ENCODE measurements at places on chromosomes 7 and 10. TPM values are rescaled to one million over a fixed set of nuclear protein-coding genes. Genes with fewer than 3 reads are reported as not detected.

DNA sequence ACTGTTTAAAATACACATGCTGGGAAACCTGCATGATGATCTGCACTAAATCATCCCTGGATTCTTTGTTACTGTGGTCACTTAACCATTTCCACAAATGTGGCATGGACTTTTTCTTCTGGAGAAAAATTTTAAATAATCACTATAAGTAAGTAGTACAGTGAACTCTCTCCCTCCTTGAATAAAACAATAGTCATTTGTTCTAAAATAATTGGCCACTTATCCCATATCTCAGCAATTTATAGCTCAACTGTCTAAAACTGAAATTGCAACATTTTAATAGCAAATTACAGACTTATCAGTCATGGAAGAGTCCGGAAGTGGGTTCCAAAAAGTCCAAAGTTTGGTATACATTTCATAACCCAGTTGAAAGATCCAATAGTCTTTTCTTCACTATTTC is 90.9 kb downstream of the MTERF1 start:
- DNase-seq = no peak

DNA sequence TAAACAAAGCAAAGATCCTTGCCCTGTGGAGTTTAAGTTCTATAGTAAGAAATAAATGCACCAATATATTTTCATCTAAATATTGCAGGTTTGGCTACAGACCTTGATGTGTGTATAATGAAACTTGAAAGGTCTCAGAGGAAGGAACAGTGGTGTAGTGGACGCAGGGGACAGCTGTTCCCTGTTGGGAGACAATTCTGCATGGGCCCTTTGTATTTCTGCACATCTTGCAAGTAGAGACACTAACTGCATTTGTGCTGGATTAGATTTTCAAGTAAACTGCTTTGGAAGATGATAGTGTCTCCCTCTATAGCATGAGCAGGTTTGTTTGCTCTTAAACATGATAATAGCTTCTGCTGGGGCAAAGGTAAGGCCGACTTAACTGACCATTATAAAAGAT is 57.5 kb upstream of the FAM133B start:
- no peak for DNase-seq

GRCh38 chr10:21515361-21516241 is 9.9 kb downstream of the SKIDA1 start:
- DNase-seq = no peak

VPS37D gene
- total RNA-seq = 3.0 TPM

DNA sequence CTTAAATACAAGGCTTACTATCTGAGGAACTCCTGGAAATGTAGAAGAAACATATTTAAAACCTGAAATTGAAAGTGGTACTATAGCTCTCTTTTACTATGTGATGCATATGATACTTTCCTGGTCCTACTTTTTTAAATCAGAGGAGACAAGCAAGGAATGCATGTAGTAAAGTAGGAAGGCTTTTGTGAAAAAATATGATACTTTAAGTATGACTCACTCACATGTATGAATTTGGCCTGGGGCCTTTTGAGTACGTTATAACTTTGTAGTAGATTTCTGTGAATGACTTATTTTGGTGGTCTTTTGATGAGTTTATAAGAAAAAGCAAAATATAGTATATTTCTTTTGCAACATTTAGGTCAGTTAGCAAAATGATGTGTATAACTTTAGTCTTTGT is 53.8 kb downstream of the TAX1BP1 start:
- no peak for DNase-seq

GRCh38 chr7:4136036-4136435 is 546.1 kb upstream of the FOXK1 start:
- no peak for DNase-seq

DNA sequence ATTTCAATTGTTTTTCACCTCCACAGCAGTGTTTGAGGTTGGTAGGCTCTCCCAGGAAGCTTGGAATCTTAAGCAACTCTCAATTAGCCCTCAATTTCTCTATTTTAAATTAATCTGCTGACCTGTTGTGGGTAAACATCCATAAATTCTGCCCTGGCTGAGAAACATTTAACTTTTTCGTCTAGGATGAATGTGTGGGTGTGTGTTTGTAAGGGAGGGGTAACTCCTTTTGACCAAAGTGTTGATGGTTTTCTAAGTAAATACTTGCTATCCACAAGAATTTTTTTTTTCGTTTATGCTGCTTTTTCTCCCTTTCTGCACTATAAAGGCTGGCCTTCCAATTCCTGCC is 973 bp downstream of the PPP3CB start:
- no peak for DNase-seq

DNA sequence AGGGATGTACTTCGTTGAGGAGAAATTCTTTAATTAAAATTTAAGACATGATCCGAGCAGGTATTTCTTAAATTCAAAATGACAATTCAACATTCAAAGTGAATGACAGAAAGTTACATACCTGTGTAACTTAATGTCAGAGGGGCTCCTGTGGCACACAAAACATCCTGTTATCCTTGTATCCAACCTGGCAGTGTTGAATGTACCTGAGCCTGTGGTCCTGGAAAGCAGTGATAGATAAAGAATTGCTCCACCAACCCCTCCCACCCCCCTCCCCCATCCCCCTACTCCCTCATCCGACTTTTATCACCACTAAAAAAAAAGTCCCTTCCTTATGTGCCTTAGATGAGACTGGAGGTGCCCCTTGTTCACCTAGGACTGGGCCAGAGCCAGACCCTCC is 119.4 kb upstream of the ADCY1 start:
- no peak for DNase-seq

DNA sequence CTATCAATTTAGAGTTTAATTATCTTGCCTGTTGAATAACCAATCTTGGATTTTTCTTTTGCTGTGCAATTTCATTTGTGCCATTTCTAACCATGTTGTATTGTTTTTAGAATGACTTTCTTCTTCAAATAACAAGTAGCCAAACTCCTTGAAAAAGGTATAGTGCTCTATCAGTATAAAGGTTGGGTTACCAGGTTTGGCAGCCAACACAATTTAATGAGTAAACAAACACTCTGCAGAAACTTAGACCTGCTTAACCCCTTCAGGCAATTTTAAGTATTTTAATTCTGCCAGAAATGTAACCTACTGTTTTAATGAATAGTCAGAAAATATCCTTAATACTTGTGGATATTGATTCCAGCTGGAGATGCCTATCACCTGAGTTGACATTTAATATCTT is 299.8 kb downstream of the ARL4A start:
- no peak for DNase-seq

GRCh38 chr7:71132127-71132376 is at the start of gene GALNT17:
GALNT17 (plus strand) TSS chr7:71132144.
- no peak for DNase-seq

TBXAS1 gene
- 6.0 TPM for total RNA-seq

- no peak for DNase-seq
Observed at GRCh38 chr10:69414036-69415018, 2.4 kb downstream of the TACR2 start.

SPDYE16 gene
- total RNA-seq = not detected

DNA sequence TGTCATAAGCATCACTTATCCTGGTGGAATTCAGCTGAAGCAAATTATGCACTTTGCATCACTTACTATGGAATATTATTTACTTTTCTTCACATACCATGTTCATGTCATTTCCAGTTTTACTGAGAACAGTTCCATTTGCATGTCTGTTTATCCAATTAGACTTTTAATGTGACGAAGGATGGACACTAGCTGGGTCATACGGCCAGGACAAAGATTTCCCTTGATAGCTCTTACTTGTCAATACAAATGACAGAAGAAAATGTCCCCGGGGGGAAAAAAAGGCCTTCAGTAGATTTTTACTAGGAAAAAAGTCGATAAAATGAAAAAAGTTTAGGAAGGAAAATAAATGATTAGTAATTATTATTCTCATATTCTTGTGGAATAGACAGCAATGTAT is 106.6 kb downstream of the RAPGEF5 start:
- no peak for DNase-seq

DNA sequence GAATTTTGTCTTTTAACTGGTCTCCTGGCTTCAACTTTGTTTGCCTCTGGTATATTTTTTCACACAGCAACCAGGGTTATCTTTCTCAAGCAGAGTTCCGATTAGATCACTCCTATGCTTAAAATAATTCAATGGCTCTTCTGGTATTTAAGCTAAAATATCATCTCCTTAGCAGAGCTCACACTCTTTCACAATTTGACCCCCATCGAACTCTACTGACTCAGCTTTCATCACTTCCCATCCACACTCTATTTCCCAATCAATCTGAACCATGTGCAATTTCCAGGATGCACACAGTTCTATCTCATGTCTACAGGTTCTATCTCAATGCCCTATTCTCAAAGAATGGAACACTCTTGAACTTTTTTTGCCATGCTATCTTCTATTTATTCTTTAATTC is 809.5 kb downstream of the GRID1 start:
- no peak for DNase-seq

ACSM6 gene
- not detected for total RNA-seq

CLEC5A gene
- total RNA-seq = 0.41 TPM

EPHB6 gene
- total RNA-seq = 3.3 TPM

- DNase-seq = peak; percentile 61
Observed at GRCh38 chr7:1018334-1018695, 26.0 kb upstream of the GPR146 start.
